ENCODE measurements at places on chromosomes 4 and X.

DNA sequence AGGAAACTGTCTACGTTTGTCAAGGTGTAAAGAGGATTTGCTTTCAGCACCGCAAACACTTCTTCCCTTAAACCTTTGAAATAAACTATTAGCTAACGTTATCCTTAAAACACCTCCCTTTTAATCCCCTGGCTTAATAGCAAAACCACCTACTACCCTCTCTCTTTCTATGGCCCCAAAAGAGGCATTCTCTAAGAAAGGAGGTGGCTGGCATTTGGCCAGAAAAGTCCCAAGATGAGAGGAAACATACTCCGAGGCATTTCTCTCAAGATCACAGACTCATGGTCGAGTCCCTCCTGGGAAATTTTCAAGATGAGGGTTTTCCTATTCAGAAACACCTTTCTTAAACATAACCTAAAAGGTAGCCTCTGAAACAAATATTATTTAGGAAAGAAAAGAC is 60.6 kb upstream of the VCX3B start:
- DNase-seq: no peak

DNA sequence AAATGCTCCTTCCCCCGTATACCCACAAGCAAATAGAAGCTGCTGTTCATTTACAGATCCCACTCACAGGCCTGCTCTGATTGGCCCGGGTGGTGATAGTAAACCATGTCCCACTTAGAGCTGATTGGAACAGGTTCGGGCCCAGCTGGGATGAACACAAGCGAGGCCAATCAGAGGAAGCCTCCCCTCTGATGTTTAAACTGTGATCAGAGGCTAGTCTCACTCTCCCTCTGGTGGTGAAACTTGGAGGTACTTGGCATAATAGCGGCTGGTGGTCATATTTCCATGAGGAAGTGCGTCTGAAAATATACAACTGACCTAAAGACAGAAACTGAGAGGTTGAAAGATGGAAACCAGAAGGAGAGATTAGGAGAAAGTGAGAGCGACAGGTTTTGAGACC is 51.5 kb upstream of the TRPC3 start:
- DNase-seq: peak; percentile 58

DNA sequence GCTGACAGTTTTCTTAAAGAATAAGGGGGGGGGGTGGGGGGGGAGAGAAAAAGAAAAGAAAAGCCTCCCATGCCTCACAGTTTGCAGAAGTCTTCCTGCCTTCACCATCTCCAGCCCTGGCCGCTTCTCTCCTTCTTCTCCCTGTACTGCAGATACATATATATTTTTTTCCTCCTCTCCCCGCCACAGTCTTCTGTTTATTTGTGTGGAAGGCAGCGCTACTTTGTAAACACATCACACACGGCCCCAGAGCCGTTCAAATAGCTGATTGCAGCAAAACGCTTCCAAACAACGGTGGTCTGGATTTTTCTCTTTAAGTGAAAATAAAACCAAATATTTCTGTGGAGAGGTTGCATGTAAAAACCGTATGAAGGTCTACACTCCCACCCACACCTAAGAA is 732 bp downstream of the NLGN4X start:
- no peak for DNase-seq

DNA sequence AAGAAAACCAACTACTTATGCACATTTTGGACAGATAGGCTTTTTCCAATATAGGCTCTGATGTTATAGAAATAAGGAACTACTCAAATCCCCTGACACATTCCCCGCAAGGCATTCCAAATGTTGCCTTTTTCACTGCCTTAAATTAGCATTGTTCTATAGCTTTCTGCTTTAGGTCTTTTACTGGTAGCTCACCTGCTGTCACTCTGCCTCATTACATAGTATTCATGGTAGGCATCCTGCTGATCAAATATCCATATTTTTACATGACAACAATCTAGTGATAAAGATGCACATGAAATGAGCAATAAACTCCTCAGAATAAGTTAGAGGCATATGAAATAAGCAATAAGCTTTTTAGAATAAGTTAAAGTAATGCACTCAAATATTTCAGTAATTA is 542.7 kb downstream of the FAM133A start:
- no peak for DNase-seq

GRCh38 chr4:147801820-147802219 is 69.9 kb downstream of the ARHGAP10 start:
- no peak for DNase-seq

DNA sequence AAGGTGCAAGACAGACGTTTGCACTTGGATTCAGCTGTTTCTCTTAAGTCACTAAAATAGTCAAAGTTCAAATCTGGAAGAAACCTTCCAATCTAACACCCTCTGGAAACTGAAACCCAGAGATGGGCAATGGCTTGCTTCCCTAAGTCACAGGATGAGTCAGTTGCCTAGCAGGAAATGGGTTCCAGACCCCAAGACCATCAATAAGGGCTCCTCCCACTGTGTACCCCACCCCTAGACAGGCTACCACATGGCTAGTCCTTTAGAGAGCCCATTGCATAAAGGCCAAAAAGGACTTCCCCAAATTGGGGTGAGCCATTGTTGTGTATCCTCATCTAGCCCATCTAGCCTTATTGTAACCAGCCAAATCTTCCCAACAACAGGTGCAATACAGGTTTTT is 216.2 kb downstream of the HS6ST2 start:
- DNase-seq: no peak

DNA sequence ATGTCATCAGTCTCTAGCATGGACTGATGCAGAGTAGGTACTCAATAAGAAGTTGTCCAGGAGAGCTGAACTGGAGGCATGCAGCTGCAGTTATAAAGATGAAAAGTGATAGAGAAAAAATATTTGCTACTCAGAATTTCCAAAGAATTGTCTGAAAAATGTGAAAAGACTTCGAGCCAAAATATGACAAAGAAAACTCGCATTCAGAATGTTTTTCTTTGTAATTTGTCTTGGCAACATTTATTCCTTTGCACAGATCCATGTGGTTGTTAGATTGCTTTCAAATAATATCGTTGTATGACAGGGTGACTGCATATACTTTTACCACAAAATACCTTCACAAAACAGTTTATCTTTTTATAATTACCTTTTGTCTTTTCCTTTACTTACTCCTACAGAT is 128.0 kb upstream of the SLC4A4 start:
- DNase-seq: no peak

GRCh38 chrX:2351321-2351720 is 149.5 kb downstream of the DHRSX start:
- no peak for DNase-seq

Data from CD4-positive, alpha-beta T cell treated with Interleukin-10 for 1 hour (primary cell).